Stimulated activated naive CD8-positive, alpha-beta T cell treated with anti-CD3 and anti-CD28 coated beads, Interleukin-15, Interleukin-2, amounts not matched to agents 100 U/mL and 50 U/mL, for 24 hours (primary cell): ENCODE measurements at places on chromosomes 5 and 9.

DNA sequence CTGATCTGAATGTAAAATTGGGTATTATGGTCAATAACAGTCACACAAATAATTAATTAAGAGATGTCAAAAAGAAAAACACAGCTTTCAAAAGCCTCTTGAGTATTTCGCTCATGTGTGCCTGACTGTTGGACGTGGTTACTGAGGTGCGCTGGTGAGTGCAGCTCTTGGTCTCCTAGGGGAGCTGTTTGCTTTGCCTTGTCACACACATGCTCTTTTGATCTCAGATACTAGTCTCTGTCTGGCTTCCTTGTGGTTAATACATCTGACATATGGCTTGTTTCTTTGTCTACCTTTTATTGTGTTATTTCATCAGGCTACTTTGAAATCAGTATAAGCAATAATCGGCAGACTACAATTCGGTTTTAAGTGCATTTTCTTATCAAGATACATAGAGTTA is 51.5 kb downstream of the PCSK1 start:
- DNase-seq = no peak

DNA sequence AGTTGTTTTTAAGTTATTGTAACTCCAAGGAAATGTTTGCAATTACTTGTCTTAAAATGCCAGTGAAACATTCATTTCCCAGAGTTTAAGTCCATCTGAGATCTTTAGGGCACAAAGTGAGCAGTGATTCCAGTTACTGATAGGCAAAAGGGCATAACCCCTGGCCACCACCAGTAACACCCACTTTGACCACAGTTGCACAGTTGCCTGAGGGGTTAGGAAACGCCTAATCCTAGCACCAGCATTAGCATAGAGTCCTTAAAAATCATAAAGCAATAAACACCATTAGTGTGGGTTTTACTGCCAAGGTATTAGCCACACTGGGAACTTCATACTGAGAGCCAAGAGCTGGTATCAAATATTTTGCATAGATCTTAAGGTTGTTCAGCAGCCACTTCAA is 143.9 kb downstream of the SNCAIP start:
- no peak for DNase-seq

DNA sequence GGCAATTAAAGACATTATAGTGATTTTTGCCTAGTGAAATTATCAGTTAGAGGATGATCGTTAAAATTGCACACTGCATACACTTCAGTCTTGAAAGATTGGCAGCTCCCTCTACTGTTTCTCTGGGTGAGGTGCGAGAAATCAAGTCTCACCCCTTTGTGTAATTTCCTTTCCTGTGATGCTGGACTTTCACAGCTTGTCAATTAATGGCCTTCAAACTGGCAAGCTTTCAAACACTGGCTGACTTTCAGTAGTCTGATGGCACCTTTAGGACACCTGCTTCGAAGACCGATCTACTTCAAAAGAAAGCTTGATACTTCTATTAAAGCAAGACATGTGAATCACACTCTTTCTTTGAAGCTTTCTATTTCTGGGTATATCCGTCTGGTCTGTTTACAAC is 706.7 kb upstream of the PTPRD start:
- DNase-seq = no peak

GRCh38 chr9:109258481-109259302 is 62.2 kb downstream of the EPB41L4B start:
- no peak for DNase-seq
